ENCODE measurements at places on chromosomes 7 and 10.

DNA sequence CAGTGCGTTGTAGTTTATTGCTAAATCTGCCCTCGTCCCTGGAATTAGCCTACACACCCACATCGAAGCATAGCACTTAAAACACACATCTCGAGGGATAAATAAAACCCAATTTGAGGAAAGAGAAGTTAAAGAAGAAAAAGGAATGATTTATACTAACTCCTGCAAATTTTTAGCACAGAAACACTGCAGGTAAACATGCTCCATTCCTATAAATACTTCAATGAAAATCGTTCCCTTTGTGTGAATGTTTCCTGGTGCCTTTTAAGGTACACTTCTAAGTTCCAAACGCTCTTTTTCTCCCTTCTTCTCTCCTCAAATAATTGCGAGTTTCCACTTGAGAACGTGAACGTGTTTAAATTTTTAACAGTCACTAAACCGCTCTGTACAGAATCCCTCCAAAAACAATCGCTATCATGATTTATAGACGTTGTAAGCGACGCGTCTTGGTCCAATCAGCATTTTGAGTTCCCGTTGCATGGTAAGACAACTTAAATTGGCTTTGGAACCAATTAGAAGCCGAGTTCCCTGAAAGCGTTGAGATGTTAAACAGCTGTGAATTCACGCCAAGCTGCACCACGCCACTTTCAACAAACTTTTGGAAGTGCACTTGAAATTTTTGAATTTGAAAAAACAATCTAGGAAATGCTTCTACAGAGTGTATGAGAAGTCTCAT is 12.5 kb upstream of the EBLN1 start:
- DNase-seq = no peak

DNA sequence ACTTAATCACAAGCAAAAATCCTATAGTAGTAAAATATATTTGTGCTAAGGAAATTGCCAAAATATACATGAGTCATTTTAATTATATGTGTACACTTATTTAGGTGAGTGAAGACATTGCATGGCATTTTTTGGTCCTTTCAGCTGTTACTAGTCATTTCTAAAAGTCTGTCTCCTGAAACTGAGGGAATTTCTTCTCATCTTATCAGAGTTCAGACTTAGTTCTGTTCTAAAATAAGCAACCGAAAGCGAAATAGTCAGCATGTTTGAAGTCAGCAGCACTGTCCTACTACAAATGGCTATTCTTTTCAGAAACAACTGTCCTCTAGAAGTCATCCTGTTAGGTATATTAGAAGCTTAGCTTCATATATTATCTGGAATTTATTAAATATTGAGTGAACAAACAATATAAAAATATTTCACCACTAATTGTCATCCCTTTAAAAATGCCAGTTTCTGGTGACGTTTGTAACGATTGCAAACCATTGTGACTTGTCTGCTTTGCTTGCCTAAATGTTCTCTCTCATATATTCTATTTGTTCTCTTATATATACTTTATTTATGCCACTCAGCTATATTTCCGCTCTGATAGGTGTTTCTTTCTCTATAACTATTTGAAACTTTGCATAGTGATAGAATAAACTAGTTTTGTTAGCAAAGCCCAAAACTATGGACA is 227.4 kb upstream of the KAT6B start:
- DNase-seq = no peak

DNA sequence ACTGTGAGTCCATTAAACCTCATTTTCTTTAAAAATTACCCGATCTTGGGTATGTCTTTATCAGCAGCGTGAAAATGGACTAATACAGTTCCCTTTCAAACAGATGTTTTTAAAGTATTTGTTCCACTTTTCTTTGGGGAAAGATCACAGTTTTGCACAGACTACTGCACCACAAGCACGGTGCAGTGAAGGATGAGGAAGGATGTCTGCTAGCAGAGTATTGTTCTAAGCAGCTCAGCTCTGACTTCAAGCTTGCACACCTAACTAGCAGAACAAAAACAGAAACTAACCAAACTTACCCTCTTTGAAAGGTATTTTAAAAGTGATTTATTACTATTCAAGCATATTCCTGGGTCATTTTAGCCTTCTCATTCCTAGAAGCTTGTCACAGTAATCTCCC is 20.0 kb downstream of the THNSL1 start:
- DNase-seq = no peak

- DNase-seq = no peak
Observed at GRCh38 chr10:110141871-110142635, 65.4 kb upstream of the MXI1 start.

DNA sequence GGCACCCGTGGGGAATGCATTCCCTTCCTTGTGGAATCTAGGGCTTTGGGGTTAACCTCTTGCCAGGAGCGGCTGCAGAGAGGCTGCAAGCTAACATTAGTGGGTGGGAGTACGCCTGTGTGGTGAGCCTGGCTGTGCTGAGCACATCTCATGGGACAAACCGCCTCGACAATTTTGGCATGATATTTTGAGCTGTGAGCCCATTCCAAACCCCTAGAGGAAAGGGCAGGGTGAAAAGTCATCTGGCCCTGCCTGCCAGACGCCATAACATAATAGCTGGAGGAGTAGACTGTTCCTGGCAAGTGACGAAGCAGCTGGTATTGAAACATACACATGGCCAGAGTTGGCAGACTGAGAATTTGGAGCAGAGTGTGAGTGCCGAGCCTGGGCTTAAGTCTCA is 110.0 kb downstream of the TACC2 start:
- DNase-seq = no peak

DNA sequence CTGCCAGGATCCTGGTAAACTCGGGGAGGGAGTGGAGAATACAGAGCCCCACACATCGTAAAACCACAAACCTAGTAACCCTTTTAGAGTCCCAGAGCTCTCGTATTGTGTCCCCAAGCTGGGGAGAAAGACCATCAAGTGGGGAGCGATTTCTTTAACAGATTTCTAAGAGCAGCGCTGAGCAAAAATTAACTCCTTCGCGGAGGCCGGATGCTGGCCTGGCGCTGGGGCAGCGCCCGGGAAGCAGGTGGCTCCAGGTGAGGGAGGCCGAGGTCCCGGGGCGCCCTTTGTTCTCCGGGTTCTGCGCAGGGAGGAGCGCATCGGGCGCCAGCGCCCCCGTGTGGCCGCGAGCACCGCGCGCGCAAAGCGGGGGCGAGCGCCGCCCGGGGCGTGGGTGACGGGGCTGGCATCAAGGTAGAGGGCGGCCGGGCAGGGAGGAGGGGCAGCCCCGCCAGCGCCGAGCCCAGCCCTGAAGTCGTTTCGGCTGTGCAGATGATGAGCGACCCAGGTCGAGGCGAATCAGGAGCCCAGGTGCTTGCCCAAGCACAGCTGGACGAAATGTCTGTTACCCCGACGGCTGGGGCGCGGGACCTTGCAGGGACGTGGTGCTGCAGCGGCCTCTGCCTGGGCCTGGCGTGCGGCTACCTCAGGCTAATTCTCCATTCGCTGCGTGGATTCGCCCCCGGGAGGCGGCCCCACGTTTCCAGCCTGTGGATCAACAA is 10.4 kb upstream of the FGFR2 start:
- DNase-seq = no peak

- DNase-seq = no peak
Observed at GRCh38 chr7:25569765-25570164, 341.5 kb upstream of the NPVF start.
